ENCODE measurements at places on chromosomes 5 and 9.
A peak's percentile ranks its signal among the peaks of the same experiment; 100 is the strongest.

- DNase-seq, result no peak
- H3K4me1 ChIP-seq, result no peaks in the 10 kb centered on the region
- no peaks in the 10 kb centered on the region for H3K36me3 ChIP-seq
- H3K4me3 ChIP-seq, result no peak overlapping the region
- H3K27ac ChIP-seq, result no peak overlapping the region
- H3K27me3 ChIP-seq, result no peaks in the 10 kb centered on the region
Measured at GRCh38 chr9:109766351-109766750, 13.6 kb upstream of the PALM2AKAP2 start.

- H3K27ac ChIP-seq, result no peak overlapping the region
- no peaks in the 10 kb centered on the region for H3K27me3 ChIP-seq
- H3K36me3 ChIP-seq, result no peaks in the 10 kb centered on the region
- no peak for DNase-seq
Measured at GRCh38 chr9:108104991-108105390, 615.4 kb upstream of the KLF4 start.

- H3K4me1 ChIP-seq, result no peaks in the 10 kb centered on the region
- no peak overlapping the region for H3K27ac ChIP-seq
- no peak for DNase-seq
- H3K27me3 ChIP-seq, result no peaks in the 10 kb centered on the region
- no peak overlapping the region for H3K4me3 ChIP-seq
Measured at GRCh38 chr5:68911840-68912690, 181.7 kb upstream of the SLC30A5 start.

- no peaks in the 10 kb centered on the region for H3K27me3 ChIP-seq
- no peak for DNase-seq
- no peaks in the 10 kb centered on the region for H3K36me3 ChIP-seq
- no peak overlapping the region for H3K27ac ChIP-seq
- no peak overlapping the region for H3K4me3 ChIP-seq
Measured at GRCh38 chr9:110502842-110503241, 76.7 kb downstream of the SVEP1 start.

DNA sequence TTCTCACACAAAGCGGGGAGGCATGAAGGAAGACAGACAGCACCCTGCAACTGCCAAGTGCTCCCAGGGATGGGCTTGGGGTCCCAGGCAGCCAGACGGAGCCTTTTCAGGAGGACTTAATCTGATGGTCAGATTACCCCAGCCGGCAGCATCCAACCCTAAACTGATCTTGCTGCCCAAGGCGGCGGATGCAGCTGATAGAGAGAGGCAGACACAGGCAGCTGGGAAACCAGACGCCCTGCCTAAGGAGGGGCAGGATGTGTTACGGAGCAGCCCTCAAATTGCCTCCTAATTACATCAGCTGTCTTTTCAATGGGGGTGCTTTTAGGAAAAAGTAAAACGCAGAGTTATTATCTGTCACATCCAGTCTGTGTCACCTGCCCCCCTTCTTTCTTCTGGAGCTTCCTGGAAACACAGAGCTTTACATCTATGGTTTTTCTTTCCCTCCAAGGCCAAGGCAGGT, 190.9 kb upstream of the PANK3 start:
- H3K27me3 ChIP-seq, result no peaks in the 10 kb centered on the region
- H3K4me3 ChIP-seq, result no peak overlapping the region
- no peak for DNase-seq
- H3K36me3 ChIP-seq, result no peaks in the 10 kb centered on the region

- no peaks in the 10 kb centered on the region for H3K4me1 ChIP-seq
- H3K36me3 ChIP-seq, result no peaks in the 10 kb centered on the region
- H3K4me3 ChIP-seq, result no peak overlapping the region
- H3K27me3 ChIP-seq, result no peaks in the 10 kb centered on the region
- H3K27ac ChIP-seq, result no peak overlapping the region
Measured at GRCh38 chr9:135340726-135341475, 138.7 kb upstream of the PPP1R26 start.

DNA sequence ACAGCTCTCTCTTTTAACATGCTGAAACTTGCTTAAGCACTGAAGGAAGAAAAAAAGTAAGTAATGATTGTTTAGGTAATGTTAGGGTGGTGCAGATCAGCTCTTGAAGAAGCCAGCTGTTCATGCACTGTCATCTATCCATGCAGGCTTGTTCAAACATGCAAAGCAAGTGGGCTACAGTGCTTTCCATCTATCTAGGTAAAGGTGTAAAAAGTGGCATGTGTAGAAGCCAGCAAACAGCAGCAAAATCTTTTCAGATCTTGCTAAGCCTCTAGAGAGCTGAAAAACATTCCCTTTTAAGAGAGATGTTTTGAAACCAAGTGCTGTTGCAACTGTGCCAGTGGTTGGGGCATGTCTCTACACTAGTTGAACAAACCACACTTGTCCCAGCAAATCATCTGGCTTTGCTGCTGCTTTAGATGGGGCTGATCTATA, 214.4 kb downstream of the EFNA5 start:
- no peaks in the 10 kb centered on the region for H3K4me1 ChIP-seq
- H3K4me3 ChIP-seq, result no peak overlapping the region
- no peak for DNase-seq
- no peaks in the 10 kb centered on the region for H3K27me3 ChIP-seq

GRCh38 chr9:136542241-136543040, 3.4 kb downstream of the NOTCH1 start:
- no peak overlapping the region for H3K4me3 ChIP-seq
- H3K27me3 ChIP-seq, result no peaks in the 10 kb centered on the region
- H3K36me3 ChIP-seq, result peaks cover 5% of the 10 kb centered on the region
- H3K4me1 ChIP-seq, result no peaks in the 10 kb centered on the region
- no peak for DNase-seq
- H3K27ac ChIP-seq, result no peak overlapping the region

- H3K36me3 ChIP-seq, result no peaks in the 10 kb centered on the region
- no peak overlapping the region for H3K4me3 ChIP-seq
Measured at GRCh38 chr9:14768405-14769229, 46.1 kb upstream of the CER1 start.

DNA sequence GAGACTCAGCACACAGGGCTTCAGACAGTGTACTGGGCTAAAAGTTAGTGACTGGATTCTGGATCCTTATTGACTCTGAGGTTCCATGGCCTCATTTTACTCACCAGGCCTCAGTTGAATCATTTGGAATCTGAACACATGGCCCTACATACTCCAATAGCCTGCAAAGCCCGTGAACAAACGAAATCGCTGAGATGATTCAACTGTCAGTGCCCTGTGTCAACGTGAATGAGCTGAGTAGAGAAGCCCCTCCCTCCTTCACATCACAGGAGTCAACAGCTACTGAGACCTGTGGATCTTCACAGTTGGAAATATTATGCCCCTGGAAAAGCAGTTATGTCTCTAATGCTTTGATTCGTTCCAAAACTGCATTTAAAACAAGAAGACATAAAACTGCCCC, 429.3 kb downstream of the GADD45G start:
- H3K36me3 ChIP-seq, result no peaks in the 10 kb centered on the region
- peaks cover 15% of the 10 kb centered on the region for H3K4me1 ChIP-seq
- no peaks in the 10 kb centered on the region for H3K27me3 ChIP-seq
- no peak overlapping the region for H3K27ac ChIP-seq

- H3K36me3 ChIP-seq, result no peaks in the 10 kb centered on the region
- H3K4me1 ChIP-seq, result peaks cover 11% of the 10 kb centered on the region
- H3K27me3 ChIP-seq, result no peaks in the 10 kb centered on the region
- no peak overlapping the region for H3K4me3 ChIP-seq
Measured at GRCh38 chr5:121974261-121974660, 12.5 kb downstream of the SRFBP1 start.

- H3K4me1 ChIP-seq, result peaks cover 5% of the 10 kb centered on the region
- no peaks in the 10 kb centered on the region for H3K27me3 ChIP-seq
- no peaks in the 10 kb centered on the region for H3K36me3 ChIP-seq
- peak; percentile 70 for DNase-seq
Measured at GRCh38 chr9:72305102-72305546, 59.9 kb downstream of the ZFAND5 start.

GRCh38 chr5:3740546-3741373, 145.1 kb downstream of the IRX1 start:
- no peaks in the 10 kb centered on the region for H3K36me3 ChIP-seq
- no peak overlapping the region for H3K4me3 ChIP-seq
- no peak for DNase-seq
- H3K27ac ChIP-seq, result no peak overlapping the region
- no peaks in the 10 kb centered on the region for H3K4me1 ChIP-seq

GRCh38 chr5:33075731-33076130, 364.6 kb downstream of the NPR3 start:
- DNase-seq, result no peak
- no peaks in the 10 kb centered on the region for H3K27me3 ChIP-seq
- no peaks in the 10 kb centered on the region for H3K4me1 ChIP-seq
- H3K36me3 ChIP-seq, result no peaks in the 10 kb centered on the region
- H3K27ac ChIP-seq, result no peak overlapping the region

DNA sequence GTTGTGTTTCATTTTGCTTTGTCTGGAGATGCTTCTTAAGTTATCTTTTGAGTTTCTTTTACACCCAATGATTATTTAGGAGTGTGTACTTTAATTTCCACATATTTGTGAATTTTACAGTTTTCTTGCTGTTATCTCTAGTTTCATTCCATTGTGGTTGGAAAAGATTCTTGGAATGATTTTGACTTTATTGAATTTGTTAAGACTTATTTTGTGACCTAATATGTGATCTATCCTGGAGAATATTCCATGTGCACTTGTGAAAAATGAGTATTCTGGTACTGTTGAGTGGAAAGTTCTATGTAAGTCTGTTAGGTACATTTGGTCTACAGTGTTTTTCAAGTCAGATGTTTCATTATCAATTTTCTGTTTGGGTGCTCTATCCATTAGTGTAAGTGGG, 24.4 kb upstream of the GRAMD2B start:
- no peaks in the 10 kb centered on the region for H3K27me3 ChIP-seq
- H3K36me3 ChIP-seq, result no peaks in the 10 kb centered on the region
- no peak overlapping the region for H3K4me3 ChIP-seq
- H3K27ac ChIP-seq, result no peak overlapping the region
- no peaks in the 10 kb centered on the region for H3K4me1 ChIP-seq
- DNase-seq, result no peak

DNA sequence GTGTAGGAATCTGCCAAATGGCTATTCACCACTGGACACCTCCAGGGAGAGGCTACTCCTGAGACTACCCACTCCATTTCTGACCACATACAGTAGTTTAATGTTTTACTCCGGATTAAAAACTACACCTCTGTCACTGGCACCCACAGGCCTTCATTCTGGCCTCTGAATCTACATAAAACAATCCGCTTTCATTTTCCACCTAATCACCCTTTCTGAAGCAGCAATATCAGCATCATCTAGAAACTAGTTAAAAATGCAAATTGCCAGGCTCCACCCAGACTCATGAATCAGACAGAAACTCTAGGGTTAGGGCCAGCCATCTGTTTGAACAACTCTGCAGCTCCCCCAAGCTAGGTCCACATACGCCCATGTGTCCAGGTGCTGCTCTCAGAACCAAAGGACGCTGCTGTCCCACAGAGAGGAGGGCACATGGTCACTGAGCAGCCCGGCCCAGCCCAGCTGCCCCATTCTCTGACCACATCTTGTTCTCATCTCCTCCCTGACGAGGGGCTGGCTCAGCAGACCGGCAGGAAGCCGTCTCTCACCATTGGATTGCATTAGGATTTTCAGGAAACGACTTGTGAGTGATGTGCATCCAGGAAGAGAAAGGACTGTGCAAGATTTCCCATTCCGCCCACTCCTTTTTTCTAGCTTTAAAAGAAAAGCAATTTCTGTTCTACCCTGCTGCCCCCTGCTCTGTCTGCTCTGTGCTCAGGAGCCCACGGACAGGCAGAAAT, 34.7 kb downstream of the ADAM19 start:
- H3K36me3 ChIP-seq, result peaks cover 4% of the 10 kb centered on the region
- no peaks in the 10 kb centered on the region for H3K27me3 ChIP-seq
- H3K27ac ChIP-seq, result no peak overlapping the region
- no peak for DNase-seq

DNA sequence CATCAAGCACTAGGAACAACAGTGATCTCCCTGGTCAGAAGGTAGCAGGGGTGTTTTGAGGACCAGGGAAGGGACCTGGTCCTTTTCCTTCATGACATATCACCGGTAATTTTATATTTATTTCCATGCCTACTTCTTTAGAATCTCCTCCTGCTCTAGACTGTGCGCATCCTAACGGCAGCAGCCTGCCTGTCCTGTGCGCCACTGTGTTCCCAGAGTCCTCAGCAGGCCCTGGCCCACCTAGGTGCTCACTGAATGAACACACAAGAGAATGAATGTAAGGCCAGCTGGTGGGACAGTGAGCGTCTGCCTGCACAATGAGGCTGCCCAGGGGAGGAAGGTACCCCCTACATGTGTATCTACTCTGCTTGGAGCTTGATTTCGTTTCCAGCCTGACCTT, 51.5 kb downstream of the C5orf15 start:
- no peaks in the 10 kb centered on the region for H3K36me3 ChIP-seq
- no peak for DNase-seq
- no peaks in the 10 kb centered on the region for H3K4me1 ChIP-seq
- H3K27ac ChIP-seq, result no peak overlapping the region
- H3K27me3 ChIP-seq, result no peaks in the 10 kb centered on the region
- H3K4me3 ChIP-seq, result no peak overlapping the region

- no peaks in the 10 kb centered on the region for H3K27me3 ChIP-seq
- H3K36me3 ChIP-seq, result no peaks in the 10 kb centered on the region
- H3K27ac ChIP-seq, result peak overlapping the region; percentile 79
Measured at GRCh38 chr5:43315263-43315662, 2.1 kb upstream of the HMGCS1 start.

DNA sequence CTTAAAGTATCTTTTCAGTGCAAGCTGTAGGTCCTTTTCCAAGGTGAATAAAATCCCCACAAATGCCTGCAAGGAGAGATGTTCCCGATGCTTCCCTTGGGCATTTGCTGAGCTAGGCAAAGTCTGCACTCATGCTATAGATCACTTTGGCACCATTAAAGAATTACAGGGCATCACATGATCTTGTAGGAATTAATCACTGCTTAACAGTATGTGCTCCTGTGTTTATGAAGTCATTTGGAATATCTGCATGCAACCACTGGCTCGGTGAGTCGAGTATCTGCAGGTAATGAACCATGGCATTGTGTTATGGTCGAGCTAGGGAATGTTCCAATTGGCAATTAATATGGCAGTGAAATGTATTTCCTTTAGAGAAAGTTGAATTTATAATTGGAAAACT, 615.1 kb downstream of the TLE1 start:
- no peaks in the 10 kb centered on the region for H3K36me3 ChIP-seq
- H3K4me1 ChIP-seq, result no peaks in the 10 kb centered on the region
- no peak overlapping the region for H3K27ac ChIP-seq
- DNase-seq, result no peak

DNA sequence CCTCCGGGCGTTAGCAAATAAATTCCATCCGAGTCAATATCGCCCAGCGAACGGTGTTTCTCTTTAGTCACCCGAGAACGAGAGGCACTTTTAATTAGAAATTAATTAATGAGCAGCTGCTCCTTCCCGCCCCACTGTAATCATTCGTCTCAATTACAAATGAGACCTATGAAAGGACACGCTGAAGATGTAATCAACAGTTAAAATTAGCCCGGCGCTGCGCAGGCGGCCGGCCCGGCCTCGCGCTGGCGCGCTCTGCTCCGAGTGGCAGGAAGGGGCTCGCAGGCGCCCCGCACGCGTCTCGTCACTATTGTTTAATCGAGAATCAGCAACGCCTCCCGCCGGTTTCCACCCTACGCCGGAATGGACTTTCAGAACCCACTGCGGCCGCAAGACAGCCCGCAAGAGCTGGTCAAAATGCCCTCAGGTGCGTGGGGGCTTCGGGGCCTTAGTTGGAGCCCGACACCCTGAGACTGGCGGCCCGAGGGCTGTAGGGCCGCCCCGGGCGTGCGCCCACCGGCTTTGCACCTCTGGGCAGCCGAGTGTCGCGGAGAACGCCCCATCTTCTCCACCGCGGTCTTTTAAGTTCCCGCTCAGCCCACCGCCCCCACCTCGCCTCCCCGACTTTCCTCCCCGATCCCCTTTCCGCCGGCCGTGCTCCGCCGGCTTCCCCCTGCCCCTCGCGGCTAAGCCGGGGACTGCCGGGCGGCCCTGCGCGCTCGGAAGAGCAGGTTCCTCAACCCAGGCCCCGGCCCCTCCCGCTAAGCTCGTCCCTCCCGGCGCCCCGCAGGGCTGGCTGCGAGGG, 597 bp upstream of the IRX4 start:
- H3K4me1 ChIP-seq, result peaks cover 14% of the 10 kb centered on the region
- DNase-seq, result no peak
- no peak overlapping the region for H3K4me3 ChIP-seq
- no peaks in the 10 kb centered on the region for H3K27me3 ChIP-seq

All from right lobe of liver (tissue), 6 donors.